Kidney (tissue), 22 donors: ENCODE measurements at places on chromosomes 1 and 21. TPM values are rescaled to one million over a fixed set of nuclear protein-coding genes. Genes with fewer than 3 reads are reported as not detected.

- no peaks in the 10 kb centered on the region for H3K36me3 ChIP-seq
- H3K4me1 ChIP-seq: no peaks in the 10 kb centered on the region
- DNase-seq: peak; percentile 93
Observed at GRCh38 chr1:224513787-224514209, 79.2 kb upstream of the WDR26 start.

DNA sequence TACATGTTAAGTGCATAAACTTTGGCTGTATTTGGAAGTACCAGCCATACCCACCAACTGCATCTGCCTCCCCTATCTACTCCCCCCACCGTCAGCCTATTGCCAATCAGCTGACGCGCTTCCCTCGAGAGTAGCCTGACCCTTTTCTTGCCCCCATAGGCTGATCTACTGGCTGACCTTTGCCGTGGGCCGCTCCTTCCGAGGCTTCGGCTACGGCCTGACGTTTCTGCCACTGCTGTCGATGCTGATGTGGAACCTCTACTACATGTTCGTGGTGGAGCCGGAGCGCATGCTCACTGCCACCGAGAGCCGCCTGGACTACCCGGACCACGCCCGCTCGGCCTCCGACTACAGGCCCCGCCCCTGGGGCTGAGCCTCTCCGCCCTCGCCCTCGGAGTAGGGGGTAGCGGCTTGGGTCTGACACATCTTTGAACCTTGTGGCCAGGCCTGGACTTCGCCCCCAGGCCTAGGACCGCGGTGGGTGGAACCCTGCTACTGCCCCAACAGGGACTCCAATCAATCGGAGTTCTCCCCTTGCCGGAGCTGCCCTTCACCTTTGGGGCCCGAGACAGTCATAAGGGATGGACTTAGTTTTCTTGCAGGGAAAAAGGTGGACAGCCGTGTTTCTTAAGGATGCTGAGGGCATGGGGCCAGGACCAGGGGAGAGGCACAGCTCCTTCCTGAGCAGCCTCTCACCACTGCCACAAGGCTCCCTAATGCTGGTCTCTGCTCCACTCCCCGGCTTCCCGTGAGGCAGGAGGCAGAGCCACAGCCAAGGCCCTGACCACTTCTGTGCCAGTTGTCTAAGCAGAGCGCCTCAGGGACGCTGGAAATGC lies 4.0 kb downstream of the GLMP start:
- H3K4me3 ChIP-seq: peak overlapping the region; percentile 66
- peaks cover 2% of the 10 kb centered on the region for H3K36me3 ChIP-seq
- H3K27me3 ChIP-seq: no peaks in the 10 kb centered on the region

GRCh38 chr1:152224093-152224492 lies at the start of gene HRNR:
TSS of gene HRNR (minus strand) at chr1:152224193. CDS start at chr1:152223253, 940 bp downstream.
- DNase-seq: no peak
- H3K27ac ChIP-seq: no peak within 1 kb of the TSS
- H3K4me3 ChIP-seq: no peak within 1 kb of the TSS
- H3K4me1 ChIP-seq: no peaks in the 10 kb centered on the region
- no peaks in the 10 kb centered on the region for H3K36me3 ChIP-seq

DNA sequence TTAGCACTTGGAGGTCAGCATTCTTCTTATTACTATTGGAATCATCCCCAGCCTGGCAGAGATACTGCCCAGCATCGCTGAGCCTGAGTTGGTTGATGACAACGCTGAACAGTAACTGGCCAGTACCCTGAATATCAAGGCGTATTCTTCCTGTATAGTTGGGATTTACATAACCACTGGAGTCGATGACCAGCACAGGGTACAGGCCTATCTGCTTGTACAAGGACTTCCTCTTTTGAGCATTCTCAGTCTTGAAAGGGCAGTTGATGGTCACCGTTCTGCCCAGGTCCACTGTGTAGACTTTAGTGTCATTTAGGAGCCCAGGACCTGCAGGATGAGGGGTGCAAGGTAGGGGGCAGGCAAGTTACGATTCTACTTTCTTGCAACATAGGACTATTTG lies 8.8 kb downstream of the PIGR start:
- DNase-seq: no peak
- no peaks in the 10 kb centered on the region for H3K27me3 ChIP-seq
- no peak overlapping the region for H3K27ac ChIP-seq
- peaks cover 6% of the 10 kb centered on the region for H3K36me3 ChIP-seq

- peaks cover 2% of the 10 kb centered on the region for H3K4me1 ChIP-seq
- DNase-seq: no peak
- no peak overlapping the region for H3K27ac ChIP-seq
Observed at GRCh38 chr1:107762751-107763390, 202.1 kb downstream of the VAV3 start.

DNA sequence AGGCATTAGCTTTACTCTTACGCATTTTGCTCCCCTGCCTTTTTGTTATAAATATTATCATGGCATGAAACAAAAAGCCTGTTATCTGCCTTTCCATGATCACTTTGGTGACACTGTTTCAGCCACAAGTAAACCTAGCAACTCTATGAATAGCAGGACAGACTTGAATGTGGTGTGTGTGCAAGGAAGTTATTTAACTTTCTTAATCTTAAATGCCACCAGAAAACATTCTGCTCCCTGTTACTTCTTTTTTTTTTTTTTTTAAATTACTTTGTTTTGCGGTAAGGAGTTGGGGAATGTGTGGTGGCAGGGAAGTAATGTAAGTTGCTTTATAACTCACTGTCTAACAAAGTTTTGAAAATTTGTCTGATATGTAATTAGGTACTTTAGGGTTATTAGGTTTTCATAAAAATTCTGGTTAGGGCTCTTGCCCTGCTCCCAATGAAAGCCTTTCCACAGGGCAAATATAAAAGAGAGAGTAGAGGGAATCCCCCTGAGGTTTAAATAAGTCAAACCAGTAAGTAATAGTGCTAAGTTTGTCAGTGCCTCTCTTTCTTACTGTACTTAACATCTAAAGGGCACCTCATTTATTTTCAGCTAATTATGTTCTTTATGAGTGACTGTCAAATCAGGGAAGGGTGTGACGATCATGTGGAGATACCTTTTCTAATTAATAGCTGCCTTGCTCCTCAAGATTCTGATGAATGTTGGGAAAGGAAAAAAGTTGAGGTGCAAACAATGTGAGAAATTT lies 39.5 kb downstream of the RASAL2 start:
- no peaks in the 10 kb centered on the region for H3K36me3 ChIP-seq
- no peak overlapping the region for H3K27ac ChIP-seq
- H3K4me3 ChIP-seq: no peak overlapping the region
- DNase-seq: no peak

DNA sequence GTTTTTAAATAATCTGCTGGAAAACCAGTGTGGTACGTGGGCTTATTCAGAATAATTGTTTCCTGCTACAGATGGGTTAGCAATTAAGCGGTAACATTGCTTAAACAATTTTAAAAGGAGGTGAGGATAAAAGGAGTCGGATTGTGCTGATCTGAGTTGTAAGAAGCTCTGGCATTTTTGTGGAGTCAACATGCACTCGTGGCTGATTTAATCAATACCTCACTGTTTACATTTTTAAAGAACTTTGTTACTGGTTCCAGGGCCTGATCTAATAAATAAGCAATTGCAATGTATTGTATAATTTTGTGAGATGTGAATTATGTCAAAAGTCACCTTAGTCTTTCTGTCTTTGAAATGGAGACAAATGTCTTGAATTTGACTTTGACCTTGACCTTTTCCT lies 474.0 kb downstream of the SETD4 start:
- H3K4me1 ChIP-seq: peaks cover 2% of the 10 kb centered on the region
- H3K27me3 ChIP-seq: no peaks in the 10 kb centered on the region
- no peak for DNase-seq
- H3K4me3 ChIP-seq: no peak overlapping the region
- no peaks in the 10 kb centered on the region for H3K36me3 ChIP-seq

DNA sequence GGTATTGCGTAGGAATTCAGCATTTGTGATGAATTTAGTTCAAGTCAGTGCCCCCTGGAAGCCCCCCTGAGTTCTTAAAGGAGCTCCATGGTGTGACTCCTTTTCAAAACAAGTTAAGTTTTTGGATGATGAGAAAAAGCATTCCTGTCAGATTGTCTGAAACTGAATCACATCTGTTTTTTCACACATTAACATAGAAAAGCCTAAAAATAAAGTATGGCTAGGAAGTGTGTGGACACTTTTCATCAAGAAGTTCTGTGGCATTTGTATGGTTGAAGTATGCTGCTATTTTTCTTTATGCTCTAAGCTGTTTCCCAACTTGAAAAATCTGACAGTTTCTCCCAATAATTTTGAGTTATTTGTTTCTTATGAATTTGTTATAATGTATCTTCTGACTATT lies 33.7 kb downstream of the PRDM2 start:
- H3K27me3 ChIP-seq: no peaks in the 10 kb centered on the region
- H3K4me3 ChIP-seq: no peak overlapping the region
- no peaks in the 10 kb centered on the region for H3K36me3 ChIP-seq
- no peak for DNase-seq
- H3K27ac ChIP-seq: no peak overlapping the region

DNA sequence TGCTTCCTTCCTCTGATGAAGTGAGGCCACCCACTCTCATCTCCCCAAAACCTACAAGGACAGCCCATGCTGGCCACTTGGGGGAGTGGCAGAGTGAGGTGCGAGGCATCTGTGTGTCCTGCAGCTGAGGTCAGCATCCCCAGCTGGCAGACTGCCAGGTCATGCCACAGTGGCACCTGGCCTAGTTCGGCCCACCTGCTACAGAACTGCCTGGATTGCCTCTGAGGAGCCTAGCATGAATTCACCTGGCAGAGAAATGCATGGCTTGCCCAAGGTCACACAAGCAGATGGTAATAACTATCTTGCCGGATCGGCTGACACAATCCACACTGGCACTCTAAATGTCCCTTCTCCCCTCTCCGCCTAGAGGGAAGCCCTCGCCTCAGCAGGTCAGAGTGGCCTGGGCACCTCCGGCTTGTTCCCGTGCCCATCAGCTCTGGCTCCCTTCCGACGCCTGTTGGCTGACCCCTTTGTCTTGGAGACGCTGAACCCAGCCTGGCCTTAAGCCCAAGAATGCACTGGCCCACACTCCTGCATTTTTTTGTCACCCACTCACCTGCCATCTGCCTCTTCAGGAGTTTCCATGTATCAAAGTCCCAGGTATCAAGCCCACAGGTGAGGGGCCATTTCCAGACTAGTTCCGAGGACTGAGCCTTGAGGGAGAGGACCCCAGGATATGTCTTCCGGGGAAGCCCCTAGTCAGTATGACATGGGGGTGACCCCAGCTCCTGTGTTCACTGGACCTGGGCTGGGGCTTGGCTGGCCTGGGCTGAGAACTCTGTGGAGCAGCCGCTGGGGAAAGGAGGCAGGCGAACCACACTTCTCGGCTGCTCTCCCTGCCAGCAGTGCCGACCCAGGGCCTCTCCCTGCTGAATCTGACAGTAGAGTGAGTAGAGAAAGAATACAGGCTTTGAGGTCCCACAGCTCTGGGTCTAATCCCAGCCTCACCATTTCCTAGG lies 21.7 kb downstream of the ECE1 start:
- no peaks in the 10 kb centered on the region for H3K4me1 ChIP-seq
- DNase-seq: no peak
- peaks cover 3% of the 10 kb centered on the region for H3K36me3 ChIP-seq
- no peak overlapping the region for H3K4me3 ChIP-seq
- no peak overlapping the region for H3K27ac ChIP-seq

GRCh38 chr1:151944126-151944856 lies 35.0 kb upstream of the THEM4 start:
- no peaks in the 10 kb centered on the region for H3K27me3 ChIP-seq
- no peak overlapping the region for H3K4me3 ChIP-seq

GRCh38 chr1:230759369-230760065 lies 12.3 kb downstream of the CAPN9 start:
- no peaks in the 10 kb centered on the region for H3K4me1 ChIP-seq
- no peak for DNase-seq
- no peaks in the 10 kb centered on the region for H3K36me3 ChIP-seq

GRCh38 chr1:168360151-168361021 lies 79.7 kb downstream of the TBX19 start:
- H3K4me1 ChIP-seq: no peaks in the 10 kb centered on the region
- no peaks in the 10 kb centered on the region for H3K36me3 ChIP-seq
- no peak for DNase-seq
- no peak overlapping the region for H3K27ac ChIP-seq
- H3K4me3 ChIP-seq: no peak overlapping the region

DNA sequence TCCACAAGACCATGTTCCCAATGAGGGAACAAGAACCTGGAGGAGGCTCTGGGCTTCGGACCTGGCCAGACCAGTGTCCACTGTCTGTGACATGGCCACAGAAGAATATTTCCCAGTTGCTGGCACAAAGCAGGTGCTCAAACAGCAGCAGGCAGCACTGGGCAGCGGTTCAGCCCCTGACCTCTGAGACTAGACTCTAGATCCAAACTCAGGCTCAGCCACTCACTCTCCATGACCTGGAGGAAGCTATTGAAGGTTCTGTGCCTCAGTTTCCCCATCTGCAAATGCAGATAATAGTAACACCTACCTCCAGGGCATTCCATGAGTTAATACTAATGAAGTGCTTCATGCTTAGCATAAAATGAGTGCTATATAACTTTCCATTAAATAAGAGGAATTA lies 8.0 kb downstream of the TMPRSS2 start:
- H3K27me3 ChIP-seq: no peaks in the 10 kb centered on the region
- peak overlapping the region; percentile 88 for H3K27ac ChIP-seq
- DNase-seq: no peak

EPHA10 gene
- total RNA-seq: 0.88 TPM

FCRL2 gene
- 2.5 TPM for total RNA-seq

PRAMEF25 gene
- not detected for total RNA-seq

RUSC1 gene
- total RNA-seq: 32.7 TPM

CD1B gene
- total RNA-seq: 0.60 TPM
